Activated CD8-positive, alpha-beta memory T cell treated with anti-CD3 and anti-CD28 coated beads, Interleukin-2, amount 10 ng/mL, durations not matched to agents 7 days and 5 days (primary cell): ENCODE measurements at places on chromosomes 2 and 18. TPM values are rescaled to one million over a fixed set of nuclear protein-coding genes. Genes with fewer than 3 reads are reported as not detected.

DNA sequence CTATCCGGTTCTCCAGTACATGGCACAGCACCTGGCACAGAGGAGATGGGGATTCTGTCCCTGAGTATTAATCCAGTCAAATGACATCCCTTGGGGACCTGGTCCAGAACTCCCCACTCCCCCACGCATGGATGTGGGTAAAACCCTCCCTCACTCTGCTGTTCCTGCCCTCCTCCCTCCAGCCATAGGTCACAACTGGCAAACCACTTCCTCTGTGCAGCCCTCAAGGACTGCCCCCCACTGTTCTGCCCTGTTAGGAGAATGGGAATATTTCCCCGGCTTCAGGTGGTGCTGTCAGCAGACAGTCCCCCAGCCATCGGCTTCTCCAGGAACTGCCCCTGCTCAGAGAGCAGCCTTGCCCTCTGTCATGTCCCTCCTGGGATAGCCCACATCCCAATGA lies 1.5 kb upstream of the TFCP2L1 start:
- DNase-seq, result no peak

Gene CTDP1
- 39.7 TPM for total RNA-seq

GRCh38 chr2:18552351-18553077 lies 7.9 kb downstream of the RDH14 start:
- no peak for DNase-seq

Gene NOL4
- not detected for total RNA-seq

DNA sequence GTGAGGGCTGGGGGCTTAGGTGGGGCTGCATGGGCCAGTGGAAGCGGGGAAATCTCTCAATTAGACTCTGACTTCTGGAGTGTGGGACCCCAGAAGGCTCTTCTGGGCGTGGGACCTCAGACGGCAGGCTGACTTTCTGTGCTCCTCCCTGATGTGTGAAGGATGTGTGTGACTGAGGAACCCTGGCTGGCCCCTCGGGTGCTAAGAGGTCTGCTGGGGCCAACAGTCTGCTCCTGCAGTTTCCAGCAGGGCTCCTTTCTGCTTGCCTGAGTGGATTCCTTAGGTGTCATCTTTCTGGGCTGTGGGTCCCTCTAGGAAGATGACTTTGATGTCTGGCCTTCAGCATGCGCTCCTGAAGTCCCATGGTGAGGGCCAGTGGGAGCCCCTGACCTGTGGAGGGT lies 167.5 kb downstream of the DYSF start:
- peak; percentile 27 for DNase-seq

Gene NEU2
- not detected for total RNA-seq

DNA sequence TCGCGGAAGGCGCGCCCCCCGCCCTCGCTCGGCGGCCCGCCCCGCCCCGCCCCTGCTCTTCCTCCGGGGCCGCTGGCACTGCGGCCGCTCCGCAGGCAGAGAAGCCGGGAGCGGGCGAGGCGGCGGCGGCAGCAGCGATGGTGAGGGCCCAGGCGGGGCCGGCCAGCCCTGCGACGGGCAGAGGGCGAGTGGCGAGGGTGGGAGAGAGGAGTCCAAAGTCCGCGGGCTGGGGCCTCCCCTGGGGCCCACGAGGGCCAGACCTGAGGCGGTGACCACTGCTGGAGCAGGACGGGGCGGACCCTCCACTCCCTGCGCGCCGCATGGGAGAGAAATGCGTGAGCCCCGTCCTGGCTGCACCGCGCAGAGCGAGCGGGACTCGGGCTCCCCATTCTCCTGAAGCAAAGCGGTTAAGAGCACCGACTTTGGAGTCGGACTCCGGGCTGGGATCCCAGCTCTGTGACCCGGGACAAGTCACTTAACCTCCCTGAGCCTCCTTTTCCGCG lies at the start of gene VAMP5:
VAMP5 (plus strand) TSS at position 78 of the 503 bp plus-strand sequence; CDS start at position 138, 60 bp downstream.
- no peak for DNase-seq

Gene ANKRD44
- 249 TPM for total RNA-seq

Gene SLC4A3
- total RNA-seq, result not detected

DNA sequence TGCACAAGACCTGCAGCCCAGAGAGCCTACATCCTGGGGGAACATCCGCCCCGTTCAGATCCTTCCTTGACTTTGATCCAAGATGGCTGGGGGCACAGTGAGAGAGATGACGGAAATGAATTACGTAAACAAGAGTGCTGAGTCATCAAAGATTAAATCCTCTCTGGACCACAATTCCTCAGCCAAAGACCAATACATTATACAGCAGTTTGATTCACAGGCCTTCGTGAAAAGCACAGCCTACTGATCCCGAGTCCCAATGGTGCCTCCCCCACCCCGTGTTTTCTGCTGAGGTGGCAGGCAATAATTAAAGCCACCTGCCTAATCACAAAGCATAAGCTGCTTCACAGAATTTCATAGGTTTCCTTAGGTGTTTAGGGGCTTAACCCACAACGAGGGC lies 43.0 kb downstream of the MYO5B start:
- DNase-seq, result no peak

- DNase-seq, result no peak
Measured at GRCh38 chr18:13684546-13684945, 41.8 kb downstream of the FAM210A start.

Gene KIAA2012
- not detected for total RNA-seq

DNA sequence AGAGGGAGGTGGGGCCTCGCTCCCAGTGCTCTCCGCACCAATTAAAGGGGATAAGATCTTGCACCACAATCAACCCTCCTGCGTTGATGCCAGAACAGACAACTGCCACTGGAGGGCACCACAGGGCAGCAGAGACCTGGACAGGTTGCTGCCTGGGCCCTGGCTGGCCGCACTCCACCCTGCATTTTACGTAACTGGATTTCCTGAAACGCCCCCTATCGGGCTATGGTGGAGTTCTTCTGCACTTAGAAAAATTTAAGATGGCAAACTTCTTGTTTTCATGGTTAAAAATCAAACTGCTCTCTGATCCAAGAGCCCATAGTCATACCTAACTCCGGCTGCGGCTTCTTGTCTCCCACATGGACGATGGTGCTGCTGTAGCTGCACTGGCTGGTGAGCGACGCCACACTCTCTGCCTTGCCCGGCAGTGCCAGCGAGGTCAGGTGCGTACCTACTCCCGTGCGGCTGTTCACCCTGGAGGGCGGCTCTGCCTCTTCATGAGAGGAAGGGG lies 16.8 kb upstream of the HES6 start:
- peak; percentile 76 for DNase-seq

DNA sequence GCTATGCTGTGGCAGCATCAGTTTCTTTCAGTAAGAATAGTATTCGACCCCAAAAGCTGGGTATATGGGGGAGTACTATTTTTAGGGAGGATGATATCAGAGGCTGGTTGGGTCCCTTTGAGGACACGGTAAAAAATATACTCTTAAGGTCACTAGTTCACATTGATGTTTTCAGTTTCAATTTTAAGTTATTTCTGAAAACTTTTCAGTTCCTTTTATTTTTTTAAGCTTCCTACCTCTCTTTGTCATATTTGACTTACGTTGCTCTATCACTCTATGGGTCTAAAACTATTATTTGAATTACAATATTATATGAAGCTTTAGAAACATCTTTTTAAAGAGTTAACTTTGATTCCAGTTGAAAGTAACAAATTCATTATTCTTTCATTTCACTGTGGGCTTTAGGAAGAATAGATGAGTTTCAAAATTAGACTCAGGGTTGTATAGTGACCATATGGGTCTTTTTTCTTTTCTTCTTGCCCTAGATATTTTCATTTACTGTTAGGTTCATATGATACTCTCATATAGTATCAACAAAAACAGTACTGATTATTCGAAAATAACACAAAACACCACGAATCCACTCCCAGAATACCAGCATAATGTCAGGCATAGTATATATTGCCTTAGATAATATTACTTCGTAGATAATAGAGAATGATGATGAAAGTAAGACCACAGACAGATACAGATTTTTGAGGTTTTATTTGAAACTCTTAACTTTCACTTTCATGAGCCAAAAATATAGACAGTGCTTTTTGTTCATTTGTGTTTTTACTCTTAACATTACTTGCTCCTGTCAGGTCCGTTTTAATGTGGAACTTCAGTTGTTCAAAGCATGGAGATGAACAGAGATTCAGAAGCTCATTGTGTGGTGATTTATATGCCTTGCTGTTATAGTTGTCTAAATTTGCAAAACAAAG lies 9.8 kb downstream of the RMDN2 start:
- DNase-seq, result no peak

DNA sequence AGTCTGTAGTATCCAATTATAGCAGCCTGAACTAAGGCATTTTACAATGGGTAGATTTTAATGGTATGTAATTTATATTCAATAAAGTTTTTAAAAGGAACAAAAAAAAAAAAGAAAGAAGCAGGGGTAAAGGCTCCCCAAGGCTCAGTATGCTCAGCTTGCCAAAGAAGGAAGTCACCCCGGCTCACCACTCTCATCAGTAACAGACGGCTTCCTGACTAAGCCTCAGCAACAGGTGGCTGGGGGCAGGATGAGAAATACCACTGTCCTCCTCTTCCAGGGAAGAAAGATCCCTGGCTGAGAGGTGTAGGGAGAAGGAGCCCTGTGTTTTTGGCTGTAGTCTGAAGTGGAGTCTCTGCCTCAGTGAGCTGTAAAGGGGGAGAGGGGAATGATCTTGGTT lies 121.2 kb downstream of the ARHGEF4 start:
- no peak for DNase-seq

GRCh38 chr18:11163665-11164064 lies 14.3 kb upstream of the PIEZO2 start:
- no peak for DNase-seq

- DNase-seq, result no peak
Measured at GRCh38 chr2:222854773-222855700, 5.8 kb upstream of the ACSL3 start.

Gene C2orf66
- total RNA-seq, result 0.16 TPM

DNA sequence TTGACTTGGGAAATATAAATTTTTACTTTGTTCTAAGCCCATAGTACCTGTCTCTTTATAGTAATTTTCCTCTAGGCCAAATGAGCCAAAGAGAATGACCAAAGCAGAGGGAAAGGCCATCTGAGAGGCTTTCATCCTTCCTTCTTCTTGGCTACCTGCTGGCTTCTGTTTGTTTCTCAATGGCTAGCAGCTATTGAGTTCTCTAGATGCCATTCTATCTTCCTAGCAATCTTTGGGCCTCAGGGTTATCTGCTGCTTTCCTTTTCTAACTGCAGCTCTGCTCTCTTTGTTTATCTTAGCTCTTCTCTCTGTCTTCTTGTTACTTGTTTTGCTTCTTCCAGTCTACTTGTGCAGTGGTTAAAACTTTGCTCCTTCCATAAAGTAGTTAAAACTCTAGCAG lies 601.1 kb upstream of the NRXN1 start:
- DNase-seq, result no peak

Gene MALL
- total RNA-seq, result not detected

Gene KLHL41
- not detected for total RNA-seq

DNA sequence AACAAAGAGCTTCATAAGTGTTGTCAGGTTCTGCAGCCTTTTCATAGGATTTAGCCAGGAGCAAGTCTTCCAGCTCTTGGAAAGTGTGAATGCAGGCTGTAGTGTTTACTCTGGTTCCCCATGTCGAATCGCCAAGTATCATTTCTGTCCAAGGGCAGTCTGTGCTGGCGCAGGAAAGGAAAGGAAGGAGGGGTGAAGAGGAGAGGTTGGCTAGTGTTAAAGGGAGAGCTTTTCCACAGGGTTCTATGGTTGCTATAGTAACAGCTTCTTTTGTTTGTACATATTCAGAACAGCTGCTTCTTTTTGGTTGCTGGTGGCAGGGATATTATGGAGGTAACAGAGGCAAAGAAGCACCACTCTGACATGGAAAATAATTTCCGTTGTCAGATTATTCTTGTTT lies 69.9 kb downstream of the KCNH7 start:
- DNase-seq, result no peak

Gene MAP3K20
- total RNA-seq, result 16.1 TPM

Gene PRKAG3
- not detected for total RNA-seq

Gene PCARE
- not detected for total RNA-seq

Gene KLHL14
- not detected for total RNA-seq

Gene MAP3K19
- total RNA-seq, result not detected

DNA sequence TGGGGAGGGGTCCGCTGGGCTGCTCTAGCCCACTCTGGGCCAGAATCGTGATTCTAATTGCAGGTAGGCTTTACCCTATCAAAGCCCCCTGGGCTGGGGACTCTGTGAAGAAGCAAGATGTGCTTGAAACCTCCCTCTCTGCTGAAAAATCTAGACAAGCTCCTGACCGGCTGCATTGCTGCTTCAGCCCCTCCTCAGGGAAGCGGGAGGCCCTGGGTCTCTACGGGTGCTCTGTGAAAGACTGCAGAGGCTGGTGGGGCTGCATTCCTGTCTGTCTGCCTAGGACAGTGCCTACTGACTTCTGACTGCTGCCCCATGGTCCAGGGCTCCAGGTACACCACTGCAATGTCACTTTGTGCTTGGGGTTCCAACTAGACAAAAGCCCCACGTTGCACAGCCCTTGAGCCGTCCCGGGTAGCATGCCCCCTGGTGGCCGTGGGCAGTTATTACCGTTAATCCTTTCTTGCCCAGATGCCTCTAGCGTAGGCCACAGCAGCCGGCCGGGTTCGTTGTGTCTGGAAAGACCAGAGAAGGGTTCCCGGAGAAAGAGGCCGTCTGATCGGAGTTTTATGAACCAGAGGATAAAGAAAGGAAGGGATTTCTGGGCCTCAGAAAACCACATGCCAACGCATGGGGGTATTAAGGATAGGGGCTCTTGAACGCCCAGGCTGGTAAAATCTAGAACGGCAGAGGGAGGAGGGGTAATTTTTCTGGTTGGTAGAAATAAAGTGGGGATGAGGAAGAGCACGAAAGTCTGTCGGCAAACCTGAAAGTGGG lies 15.9 kb upstream of the C1QL2 start:
- peak; percentile 52 for DNase-seq

Gene PLEK
- total RNA-seq, result 31.8 TPM

DNA sequence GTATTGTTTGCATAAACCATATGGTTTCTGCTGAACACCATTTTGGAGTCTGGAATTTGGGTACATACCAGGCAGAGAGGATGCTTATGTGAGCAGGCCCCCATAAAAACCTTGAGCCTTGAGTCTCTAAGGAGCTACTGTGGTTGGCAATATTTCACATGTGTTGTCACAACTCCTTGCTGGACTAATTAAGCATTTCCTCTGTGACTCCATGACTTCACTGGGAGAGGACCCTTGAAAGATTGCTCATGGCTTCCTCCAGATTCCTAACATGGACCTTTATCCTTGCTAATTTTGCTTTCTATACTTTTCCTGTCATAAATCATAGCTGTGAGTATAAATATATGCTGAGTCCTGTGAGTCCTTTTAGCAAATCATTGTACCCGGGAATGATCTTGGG lies 7.6 kb upstream of the COQ10B start:
- no peak for DNase-seq

Gene MORN2
- total RNA-seq, result 0.96 TPM

Gene DNER
- total RNA-seq, result not detected

DNA sequence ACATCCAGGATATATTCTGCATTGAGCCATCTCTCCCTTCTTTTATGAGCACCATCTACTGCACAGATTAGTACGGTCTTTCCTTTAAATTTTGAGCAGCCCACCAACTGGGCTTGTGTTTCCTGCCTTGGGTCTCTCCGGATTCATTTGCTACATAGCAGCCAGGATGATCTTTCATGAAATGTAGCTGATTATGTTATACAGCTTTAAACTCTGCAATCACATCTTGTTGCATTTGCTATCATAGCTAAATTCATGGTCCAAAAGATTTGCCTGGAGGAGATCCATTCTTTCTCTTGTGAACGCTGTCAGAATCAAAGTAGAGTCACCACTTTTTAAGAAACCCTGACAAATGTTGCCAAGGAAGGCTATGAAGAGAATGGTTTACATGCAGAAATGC lies 215.1 kb upstream of the LRRTM4 start:
- no peak for DNase-seq
